ENCODE measurements at places on chromosomes 3 and 15.

DNA sequence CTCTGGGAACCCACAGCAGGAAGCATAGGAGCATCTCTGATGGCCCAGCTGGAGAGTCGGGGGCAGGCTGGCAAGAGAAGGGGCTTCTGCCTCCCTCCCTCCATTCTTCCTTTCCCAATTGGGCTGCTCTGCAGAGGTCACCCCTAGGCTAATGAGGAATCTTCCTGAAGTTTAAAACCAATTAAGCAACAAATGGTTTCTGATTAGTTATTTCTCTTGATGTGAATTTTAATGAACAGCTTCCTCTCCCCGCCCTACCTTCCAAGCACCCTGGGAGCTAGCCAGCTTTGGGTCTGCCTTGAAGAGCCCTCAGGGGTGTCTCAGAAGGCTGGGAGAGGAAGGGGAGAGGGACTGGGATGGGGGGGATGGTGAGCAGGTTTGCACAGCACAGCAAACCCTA lies 24.6 kb upstream of the HCN4 start:
- DNase-seq = no peak

- peak; percentile 89 for DNase-seq
Observed at GRCh38 chr3:45841757-45842491, at the start of gene LZTFL1. Gene LZTFL1, minus strand, starts transcription at chr3:45842119. Its CDS starts 128 bp downstream, at chr3:45841991.

GRCh38 chr3:197256836-197257444 lies 41.5 kb downstream of the DLG1 start:
- no peak for DNase-seq

GRCh38 chr15:88695101-88695500 lies 56.3 kb downstream of the ISG20 start:
- no peak for DNase-seq

DNA sequence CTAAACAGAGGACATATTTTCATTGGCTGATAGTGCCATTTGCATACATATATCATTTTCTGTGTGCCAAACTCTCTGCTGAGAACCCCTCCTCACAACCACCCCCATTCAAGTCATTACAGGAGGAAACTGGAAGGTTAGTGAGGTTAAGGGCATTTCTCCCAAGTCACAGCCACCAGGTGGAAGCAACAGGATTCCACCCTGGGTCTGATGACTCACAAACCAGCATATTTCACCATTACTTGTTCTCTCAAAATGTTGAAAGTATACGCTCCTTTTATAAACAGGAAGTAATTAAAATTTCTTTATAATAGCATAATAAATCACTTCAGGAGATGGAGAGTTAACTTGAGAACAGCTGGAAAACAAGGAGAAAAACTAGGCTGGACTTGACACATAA lies 398.6 kb upstream of the WNT5A start:
- DNase-seq = no peak

- no peak for DNase-seq
Observed at GRCh38 chr15:77096138-77096537, 25.2 kb upstream of the TSPAN3 start.

GRCh38 chr3:14042680-14043079 lies 82.0 kb downstream of the CHCHD4 start:
- DNase-seq = no peak

DNA sequence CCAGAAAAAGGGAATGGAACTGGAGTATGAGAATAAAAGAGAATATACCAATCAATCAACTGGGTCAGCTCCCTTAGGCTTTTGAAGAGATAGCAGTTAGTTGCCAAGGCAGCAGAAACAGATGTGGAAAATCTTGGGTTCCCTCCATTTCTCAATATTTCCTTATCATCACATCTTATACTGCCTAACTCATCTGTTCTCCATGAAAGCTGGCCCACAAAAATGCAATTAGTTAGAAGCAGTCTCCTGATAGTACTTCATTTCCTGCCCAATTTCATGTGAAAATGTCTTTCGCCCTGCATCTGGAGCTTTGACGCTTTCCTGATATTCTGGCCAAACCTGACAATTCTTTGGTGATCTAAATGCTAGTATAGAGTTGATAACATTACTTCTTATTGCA lies 30.1 kb upstream of the SPTSSB start:
- DNase-seq = no peak

- no peak for DNase-seq
Observed at GRCh38 chr3:136535906-136536305, 216.3 kb downstream of the STAG1 start.

DNA sequence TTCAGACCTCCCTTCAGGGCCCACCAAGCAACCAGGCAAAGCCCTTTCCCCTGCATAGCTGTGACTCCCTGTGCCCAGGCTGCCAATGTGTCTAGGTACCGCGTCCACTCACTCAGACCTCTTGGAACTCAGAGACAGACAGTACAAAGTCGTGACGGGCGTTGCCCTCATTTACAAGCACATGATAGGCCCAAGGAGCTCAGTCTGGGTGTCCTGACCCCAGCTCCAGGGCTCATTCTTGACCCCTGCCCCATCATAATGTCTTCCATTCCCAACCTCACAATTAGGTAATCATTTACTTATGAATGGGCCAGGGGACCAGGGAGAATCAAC lies 56.0 kb downstream of the KLF13 start:
- no peak for DNase-seq

DNA sequence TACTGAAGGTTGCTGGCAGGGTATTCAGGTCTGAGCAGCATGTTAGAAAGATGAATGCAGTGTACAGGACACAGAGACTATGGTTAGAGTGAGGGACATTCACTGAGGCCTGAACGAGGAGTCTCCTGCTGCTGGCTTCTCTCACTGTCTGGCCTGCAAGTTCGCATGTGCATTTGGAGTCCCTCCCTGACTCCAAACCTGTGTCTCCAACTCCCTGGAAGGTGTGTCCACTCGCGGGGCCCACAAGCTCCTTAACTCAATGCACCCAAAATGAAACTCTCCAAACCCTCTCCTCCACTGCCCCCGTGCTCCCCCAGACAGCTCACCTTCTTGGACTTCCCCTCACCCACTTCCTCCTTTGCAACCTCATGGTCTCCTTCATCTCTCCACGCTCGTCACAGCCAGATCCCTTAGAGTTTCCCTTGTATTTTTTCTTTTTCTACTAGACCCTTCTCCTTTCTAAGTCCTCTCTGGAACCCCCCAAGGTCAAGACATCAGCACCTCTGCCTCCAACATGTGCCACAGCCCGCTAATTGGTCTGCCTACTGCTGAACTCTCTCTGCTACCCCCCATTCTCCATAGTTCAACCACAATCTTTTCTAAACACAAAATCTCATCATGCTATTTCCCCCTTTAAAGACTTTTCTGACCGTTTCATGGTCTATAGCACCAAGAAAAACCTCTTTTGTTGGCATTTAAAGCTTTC lies 58.3 kb downstream of the HES1 start:
- no peak for DNase-seq

- DNase-seq = peak; percentile 61
Observed at GRCh38 chr3:112061152-112061551, 25.0 kb upstream of the C3orf52 start.

- no peak for DNase-seq
Observed at GRCh38 chr15:72389231-72389630, 8.9 kb upstream of the TMEM202 start.

Measured in non-pigmented ciliary epithelial cell (primary cell).